CD8-positive, alpha-beta T cell (primary cell): ENCODE measurements at places on chromosomes 3 and 15.

DNA sequence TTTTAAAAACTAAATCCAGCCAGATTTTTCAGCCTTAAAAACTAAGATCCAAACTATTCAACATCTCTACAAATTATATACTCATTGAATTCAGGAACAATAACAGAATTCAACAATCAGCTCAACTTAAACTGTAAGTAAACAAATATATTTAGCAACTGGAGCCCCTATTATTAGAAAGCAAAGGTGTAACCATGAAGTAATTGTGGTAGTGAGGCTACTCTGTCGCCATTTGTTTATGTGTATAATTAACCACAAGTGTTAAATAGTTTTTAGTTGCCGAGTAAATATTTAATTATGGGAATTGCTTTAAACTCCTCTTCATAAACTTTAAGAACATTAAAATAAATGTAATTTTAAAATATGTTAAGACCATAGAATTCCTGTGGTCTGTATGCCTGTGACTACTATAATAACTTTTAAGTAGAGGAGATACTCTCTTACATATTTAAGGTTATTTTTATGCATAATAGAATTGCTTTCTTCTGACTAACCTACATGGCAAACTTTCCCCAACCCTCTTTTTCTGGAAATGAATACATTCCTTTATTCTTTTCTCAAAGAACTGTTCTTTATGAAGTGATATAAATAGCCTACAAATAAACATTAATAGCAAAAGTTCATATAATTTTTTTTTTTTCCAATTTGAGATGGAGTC lies 51.2 kb downstream of the MFN1 start:
- no peak for DNase-seq

- DNase-seq = no peak
These were observed 19.5 kb downstream of the LNP1 start for GRCh38 chr3:100420885-100421284.

DNA sequence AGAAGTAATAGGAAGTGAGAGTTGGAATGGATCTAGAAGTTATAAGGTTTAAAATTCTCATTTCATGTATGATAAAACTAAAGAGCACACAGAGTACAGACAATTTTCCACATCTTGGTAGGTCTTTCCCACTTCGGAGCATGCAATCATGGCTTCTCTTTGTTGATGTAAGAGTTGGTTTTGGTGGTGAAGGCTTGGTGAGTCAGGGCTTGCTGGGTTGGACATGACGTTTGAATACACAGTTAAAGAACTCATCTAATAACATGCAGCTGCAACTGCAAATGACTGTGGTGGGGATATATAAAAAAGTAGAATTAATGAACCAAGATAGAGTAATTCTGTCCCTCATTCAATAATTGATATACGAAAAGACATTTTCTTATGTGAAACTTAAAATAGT lies 39.5 kb upstream of the GRM7 start:
- DNase-seq = no peak

DNA sequence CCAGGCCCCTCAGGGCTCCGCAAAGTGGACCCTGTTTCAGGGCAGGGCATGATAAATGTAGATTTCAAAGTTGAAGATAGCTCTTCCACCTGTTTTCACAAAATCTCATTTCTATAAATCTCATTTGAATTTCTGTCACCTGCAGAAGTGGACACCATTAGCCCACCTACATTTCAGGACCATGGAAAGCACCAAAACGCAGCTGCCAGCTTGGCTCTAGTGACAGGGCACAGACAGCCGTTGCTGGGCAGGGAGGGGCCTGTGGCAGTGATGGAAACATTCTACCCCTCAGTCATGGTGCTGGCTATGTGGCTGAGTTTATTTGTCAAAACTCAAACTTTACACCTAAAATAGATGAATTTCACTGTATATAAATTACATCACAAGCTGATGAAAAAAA lies 40.4 kb downstream of the PRR23E start:
- no peak for DNase-seq

DNA sequence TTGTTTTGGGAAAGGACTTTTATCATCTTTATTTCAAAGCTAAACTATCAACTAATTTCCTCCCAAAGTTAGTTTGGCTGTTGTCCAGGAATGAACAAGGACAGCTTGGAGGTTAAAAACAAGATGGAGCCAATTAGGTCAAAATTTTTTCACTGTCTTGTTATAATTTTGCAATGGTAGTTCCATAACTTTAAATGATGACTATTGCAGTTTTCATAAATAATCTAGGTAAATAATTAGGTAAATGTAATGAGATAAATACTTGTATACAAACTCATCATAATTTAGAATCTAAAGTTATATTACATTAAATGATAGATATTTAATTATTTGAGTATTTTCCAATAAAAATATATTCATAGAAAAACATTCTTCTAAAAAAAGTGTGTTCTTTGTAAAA lies 68.3 kb upstream of the DAZL start:
- no peak for DNase-seq

- DNase-seq = no peak
These were observed 196.8 kb upstream of the AGTR1 start for GRCh38 chr3:148500881-148501280.

- DNase-seq = no peak
These were observed 167.3 kb upstream of the NDN start for GRCh38 chr15:23854203-23854911.

- DNase-seq = no peak
These were observed 31.1 kb downstream of the SLCO3A1 start for GRCh38 chr15:91884606-91885005.
